Neural progenitor cell (in vitro differentiated cells): ENCODE measurements at places on chromosomes 6 and 20.

DNA sequence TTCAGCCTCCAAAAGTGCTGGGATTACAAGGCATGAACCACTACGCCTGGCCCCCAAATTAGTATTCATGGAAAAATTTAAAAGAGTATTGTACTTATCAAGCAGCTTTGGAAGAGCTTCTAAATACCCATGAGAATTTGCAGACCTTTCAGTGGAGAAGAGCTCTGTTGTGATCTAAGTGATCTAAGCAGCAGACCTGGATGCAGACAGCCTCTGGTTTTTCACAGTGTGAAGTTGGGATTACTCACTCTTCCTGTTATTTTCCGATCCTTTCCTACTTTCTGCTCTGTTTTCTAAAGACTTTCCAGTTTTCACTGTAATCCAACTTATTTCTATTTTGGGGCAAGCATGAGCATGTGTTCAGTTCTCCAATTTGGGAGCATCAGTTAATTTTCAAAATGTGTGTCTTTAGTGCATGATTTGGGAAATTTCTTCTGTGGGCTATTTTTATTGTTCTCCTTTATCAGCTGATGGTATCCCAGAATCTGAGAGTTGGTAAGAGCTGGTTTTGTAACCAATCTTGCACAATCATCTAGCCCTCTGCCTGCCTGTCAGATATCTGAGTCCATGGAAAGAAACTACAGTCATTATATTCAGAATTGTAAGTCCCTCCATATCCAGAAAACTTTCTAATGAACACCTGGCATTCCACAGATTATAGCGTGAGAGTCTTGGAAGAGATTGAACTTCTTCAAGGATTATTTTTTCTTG, 207.7 kb upstream of the DTNBP1 start:
- no peak for DNase-seq

DNA sequence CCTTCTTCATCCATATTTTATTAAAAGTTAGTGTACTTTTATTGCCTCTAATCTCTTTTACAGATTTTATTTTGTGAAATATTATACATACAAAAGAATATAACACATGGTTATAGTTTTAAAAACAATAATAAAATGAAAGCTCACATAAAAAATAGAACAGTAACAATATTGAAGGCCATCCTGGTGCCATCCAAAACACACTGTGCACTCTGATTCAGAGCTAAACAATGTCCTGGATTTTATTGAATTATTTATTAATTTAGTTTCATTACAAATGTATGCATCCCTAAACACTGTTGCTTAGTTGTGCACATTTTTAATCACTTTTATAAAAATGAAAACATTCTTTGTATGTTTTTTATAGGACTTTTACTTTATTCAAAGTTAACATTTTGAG, 32.9 kb downstream of the RNF217 start:
- no peak for DNase-seq

DNA sequence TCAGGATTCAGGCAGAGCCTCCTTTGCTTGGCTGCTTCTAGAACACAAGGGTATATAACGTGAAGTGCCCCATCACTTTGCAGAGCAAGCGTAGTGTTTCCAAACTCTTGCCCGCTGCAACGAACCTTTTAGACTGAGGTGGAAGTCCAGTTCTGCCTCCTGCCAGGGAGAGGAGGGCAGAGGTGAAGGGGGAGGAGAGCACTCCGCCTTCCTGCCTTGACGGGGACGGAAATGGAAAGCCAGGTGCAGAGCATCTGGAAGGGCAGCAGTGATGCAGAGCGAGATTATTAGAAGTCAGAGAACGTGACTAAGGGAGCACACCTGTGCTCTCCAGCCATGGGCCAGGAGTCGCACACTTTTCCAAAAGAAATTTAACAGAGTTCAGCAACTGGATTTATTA, 63.4 kb downstream of the RREB1 start:
- no peak for DNase-seq

DNA sequence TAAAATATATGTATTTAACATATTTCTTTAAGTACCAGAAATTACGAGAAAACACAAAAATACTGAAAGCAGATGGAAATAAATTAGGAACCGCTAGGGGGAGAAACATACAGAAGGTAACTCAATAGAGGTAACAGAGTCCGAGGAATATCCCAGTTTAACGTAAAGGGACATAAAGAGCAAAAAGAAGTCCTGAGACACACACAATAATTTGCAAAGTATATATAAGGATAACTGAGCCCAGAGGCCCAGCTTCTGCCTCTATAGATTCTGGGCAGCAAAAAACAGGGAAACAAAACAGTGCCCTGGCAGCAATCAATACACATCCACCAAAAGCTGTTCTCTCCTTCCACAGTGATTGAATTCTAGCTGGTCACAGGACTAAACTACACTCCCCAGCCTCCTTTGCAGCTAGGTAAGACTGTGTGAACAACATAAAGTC, 15.1 kb downstream of the TBC1D32 start:
- peak; percentile 43 for DNase-seq

DNA sequence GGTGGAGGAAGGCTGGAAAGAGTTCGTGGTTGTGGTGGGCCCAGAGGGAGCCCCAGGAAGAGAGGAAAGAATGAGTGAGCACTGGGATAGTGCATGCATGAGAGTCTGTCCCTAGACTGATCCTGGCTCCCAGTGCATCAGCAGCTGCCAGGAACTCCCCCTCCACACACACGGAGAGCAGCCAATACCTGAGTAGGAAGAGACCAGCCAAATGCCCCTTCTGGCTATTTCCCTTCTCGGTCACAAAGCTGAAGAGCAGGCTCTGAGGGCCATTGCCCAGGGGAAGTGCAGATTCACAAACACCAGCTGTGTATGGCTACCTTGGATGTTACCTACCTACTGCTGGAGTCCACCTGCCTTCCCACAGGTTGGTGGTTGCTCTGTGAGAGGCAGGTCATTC, 45.1 kb downstream of the GABRR2 start:
- DNase-seq, result no peak

DNA sequence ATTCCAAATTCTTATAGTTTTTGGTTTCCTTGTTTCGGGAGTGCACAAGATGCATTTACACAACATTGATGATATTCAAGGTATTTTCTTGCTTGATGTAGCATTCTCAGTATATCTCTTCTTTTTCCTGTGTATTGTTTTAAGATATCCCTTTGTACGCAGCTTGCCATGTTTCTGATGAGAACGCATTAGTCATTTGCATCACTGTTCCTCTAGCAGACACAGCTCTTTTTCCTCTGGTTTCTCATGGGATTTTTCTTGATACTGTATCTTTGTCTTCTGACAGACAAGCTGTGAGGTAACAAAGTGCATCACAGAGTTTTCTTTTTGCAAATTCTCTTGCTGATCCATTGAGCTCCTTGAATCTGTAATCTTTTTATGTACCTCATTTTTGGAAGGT, 146.4 kb downstream of the SLC22A3 start:
- no peak for DNase-seq

- DNase-seq, result no peak
Observed at GRCh38 chr6:154096834-154097233, 57.8 kb downstream of the OPRM1 start.

DNA sequence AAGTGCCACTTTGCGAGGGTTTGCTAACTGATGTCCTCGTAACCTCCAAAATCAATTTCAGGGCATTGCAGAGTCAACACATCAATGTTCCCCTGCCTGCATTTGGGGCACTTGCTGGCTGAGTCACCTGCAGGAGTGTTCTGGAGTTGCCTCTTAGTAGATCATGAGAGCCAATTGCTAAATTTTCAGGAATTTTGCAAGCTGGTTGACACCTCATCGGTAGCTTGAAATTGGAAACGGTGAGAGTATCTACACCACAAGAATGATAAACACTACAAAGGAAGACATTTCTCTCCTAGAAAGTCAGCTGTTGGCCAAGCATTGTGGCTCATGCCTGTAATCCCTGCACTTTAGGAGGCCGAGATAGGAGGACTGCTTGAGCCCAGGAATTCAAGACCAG, 10.8 kb upstream of the BFSP1 start:
- DNase-seq, result no peak

- DNase-seq, result no peak
Observed at GRCh38 chr6:52123251-52123650, 35.8 kb upstream of the PKHD1 start.

DNA sequence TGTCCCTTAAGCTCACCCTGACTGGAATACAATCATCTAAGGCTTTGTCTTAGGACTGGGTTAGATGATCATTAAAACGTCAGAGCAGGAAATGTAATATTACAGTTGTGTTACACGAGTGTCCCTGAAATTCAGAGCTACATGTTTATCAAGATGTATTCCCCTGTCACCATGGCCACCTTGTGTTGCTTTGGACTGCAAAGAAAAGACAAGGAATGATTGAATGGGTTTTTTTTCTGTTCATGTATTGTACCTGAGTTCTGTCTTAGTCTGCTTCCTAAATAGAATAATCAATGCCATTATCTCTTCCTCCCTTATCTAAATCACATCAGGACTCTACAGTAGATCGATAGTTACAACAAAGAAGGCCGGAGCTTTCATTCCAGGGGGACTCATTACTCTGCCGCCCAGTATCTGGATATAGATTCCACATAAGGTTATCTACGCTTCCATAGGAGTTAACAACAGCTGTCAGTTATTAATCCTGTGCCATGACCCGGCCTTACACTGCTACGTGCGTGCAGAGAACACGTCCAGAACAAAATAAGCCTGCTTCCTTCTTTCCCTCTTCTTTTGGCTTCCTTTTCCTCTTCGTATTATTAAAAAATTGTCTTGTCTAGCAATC, 274.1 kb upstream of the SASH1 start:
- DNase-seq, result no peak

DNA sequence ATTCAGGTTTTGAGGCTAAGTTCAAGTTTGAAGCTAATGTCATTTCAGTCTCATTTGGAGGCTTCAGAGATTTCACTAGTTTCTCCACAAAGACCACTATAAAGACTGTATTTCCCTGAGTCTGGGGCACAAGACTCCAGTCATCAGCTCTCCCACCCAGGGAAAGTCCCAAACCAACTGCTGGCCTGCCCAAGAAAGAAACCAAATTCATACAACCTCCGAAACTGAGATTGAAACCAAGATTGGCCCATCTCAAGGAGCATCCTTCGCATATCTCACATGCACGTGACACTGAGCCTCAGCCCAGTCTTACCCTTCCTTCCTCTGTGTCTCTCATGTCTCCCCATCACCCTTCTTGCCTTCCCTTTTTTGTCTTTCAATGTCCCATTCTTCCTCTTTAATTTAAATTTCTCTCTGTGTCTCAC, 3.5 kb upstream of the LTA start:
- DNase-seq, result no peak

DNA sequence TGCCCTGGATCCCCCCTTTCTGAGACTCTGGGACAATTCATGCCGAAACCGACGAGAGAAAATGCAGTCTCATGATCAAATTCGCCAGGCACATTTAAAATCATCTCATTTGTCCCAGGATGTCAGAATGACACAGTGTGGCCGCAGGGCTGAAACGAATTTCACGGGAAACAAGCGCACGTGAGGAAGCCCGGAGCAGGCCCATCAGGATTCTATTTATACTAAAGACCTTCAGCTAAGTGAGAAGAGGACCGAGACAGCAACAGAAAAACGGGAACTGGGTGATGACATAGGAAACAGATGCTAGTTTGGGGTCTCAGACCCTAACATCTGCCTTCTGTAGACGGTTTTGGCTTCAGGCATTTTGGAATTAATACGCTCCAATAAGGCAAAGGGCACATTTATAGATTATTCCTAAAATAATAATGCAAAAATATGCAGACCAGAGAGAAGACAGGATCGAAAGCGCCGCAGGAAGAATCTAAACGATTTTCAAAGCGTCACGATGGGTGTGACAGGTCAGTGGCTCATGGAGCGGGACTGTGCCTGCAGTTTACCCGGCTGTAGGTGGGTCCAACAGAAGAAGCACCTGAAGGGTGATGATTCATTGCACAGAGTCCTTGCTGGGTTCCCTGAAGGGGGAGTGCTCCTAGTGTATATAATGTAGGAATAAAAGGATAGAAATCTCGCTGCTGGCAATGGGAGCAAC, 80.8 kb upstream of the MPC1 start:
- no peak for DNase-seq

GRCh38 chr20:58650181-58650775, 805 bp upstream of the STX16 start:
- peak; percentile 55 for DNase-seq

- no peak for DNase-seq
Observed at GRCh38 chr6:77535172-77535571, 71.9 kb upstream of the HTR1B start.

GRCh38 chr6:36968266-36968977, 13.9 kb downstream of the PI16 start:
- DNase-seq, result no peak

GRCh38 chr6:31940256-31940664, 5.6 kb upstream of the CFB start:
- no peak for DNase-seq

GRCh38 chr6:130836055-130836640, 8.9 kb downstream of the SMLR1 start:
- DNase-seq, result no peak

DNA sequence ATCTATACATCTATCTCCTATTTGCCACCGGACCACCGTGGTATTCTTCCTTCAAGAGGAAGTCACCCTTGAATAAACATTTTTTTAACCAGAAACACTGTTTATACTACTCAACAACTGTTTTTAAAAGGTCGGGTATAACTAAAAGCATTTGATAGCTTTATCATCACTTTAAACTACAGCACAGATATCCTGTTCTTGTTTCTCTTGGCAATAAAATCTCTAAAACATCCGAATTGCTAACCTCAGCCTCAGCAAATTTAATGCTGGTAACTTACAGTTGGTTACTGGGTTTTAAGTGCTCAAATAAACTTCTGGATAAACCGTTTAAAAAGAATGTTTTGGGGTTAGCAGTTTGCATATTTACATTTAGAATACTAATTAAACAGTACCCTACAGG, 20.4 kb downstream of the ZUP1 start:
- no peak for DNase-seq

- DNase-seq, result no peak
Observed at GRCh38 chr6:52667572-52667971, 3.3 kb upstream of the TMEM14A start.

- DNase-seq, result peak; percentile 67
Observed at GRCh38 chr6:128731249-128732165, 151.4 kb upstream of the LAMA2 start.

- no peak for DNase-seq
Observed at GRCh38 chr6:26230351-26230750, 134.6 kb upstream of the BTN3A2 start.

- DNase-seq, result no peak
Observed at GRCh38 chr20:64021124-64021975, 14.6 kb upstream of the C20orf204 start.

DNA sequence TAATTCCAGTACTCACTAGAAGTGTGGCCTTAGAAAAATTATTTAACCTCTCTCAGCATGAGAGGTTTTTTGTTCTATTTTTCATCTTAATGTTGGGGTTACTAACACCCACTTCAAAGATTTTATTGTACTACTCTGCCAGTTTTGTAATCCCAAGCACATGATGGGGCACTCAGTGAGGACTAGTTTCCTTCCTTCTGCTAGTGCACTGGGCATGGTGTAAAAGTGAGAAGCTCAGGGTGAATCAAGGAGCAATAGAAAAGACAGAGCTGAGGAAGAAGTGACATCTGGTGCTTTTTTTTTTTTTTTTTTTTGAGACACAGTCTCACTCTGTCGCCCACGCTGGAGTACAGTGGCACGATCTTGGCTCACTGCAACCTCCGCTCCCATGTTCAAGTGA, 439.4 kb upstream of the ARID1B start:
- DNase-seq, result no peak

- peak; percentile 84 for DNase-seq
Observed at GRCh38 chr6:119742188-119742803, 392.7 kb upstream of the MAN1A1 start.
